ENCODE measurements at places on chromosomes 12 and 14.

GRCh38 chr12:104833756-104834155, 124.3 kb downstream of the SLC41A2 start:
- DNase-seq: no peak

- no peak for DNase-seq
These were observed 240.4 kb upstream of the FAR2 start for GRCh38 chr12:28908646-28909045.

DNA sequence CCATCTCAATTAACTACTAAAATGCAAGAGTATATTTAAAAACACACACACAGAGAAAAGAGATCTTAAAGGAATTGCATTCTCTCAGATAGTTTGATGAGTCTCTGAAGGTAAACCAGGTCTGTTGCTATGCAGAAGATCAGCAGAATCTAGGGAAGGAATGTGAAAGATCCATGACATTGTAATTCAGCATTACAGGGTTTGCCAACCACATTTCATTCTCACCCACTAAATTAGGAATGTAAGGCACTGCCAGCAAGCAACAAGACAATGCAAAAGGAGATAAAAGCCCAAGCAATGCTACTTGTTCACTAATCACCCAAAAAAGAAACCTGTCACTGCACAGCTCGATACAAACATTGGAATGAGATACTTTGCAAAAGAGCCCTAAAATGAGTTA, 106.3 kb downstream of the LRIG3 start:
- no peak for DNase-seq

DNA sequence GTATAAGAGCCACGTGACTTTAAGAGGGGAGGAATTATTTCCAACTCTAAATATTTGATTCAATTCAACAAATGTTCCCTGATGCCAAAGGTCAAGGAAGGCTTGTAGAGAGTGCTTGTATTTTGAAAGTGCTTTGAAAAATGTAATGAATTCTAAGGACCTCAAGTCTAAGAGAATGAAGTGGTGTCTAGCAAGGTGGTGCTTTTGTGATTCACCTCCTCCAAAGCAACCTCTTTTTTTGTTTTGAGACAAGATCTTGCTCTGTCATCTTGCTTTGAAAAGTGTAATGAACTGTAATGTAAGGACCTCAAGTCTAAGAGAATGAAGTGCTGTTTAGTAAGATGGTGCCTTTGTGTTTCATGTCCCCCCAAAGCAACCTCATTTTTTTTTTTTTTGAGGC, 13.7 kb downstream of the AK7 start:
- DNase-seq: no peak

DNA sequence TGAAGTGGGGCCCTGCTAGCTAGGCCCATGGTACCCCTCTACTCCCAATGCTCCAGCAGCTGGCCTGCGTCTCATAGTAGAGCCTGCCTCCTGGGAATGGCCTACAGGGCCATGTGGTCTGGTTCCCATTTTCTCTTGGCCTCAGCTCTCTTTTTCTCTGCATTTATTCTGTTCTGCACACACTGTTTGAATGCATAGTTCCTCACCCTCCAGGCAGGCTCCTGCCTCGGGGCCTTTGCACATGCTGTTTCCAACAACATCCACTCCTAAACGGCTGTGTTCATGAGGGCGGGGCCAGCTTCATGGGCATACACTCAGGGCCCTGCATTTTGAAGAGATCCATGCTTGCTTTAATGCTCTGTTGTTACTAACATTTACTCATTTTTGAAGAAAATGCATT, 204.0 kb downstream of the ADGRD1 start:
- DNase-seq: no peak
